ENCODE measurements at places on chromosomes 11 and 22.

DNA sequence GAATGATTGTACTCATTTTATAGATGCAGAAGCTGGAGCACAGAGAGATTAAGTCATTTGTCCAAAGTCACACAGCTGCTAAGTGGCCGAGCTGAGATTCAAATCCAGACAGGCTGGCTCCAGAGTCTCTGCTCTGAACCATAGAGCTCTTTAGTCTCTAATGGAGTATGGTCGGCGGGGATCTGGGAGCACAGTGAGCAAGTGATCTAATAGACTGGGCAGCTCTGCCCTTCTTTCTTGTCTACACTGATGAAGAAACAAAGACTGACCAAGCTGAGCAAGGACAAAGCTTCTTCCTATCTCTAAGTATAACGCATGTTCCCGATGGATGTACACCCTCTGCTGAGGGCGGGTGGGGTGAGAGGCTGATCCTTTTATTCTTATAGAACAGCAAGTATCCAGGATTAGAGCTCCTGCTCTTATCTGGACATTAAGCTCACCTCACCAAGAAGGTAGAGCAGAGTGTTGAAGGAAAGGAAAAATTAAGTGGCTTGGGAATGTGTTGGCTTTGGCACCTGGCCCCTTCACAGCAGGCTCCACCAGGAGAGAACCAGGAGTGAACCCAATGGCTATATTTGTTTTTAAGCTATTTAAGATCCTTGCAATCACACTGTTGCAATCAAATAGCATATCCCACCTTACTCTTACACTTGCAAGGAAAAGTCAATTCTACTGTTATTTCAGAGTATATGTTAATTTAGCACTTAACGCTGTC, 68.7 kb downstream of the ETS1 start:
- DNase-seq: no peak

DNA sequence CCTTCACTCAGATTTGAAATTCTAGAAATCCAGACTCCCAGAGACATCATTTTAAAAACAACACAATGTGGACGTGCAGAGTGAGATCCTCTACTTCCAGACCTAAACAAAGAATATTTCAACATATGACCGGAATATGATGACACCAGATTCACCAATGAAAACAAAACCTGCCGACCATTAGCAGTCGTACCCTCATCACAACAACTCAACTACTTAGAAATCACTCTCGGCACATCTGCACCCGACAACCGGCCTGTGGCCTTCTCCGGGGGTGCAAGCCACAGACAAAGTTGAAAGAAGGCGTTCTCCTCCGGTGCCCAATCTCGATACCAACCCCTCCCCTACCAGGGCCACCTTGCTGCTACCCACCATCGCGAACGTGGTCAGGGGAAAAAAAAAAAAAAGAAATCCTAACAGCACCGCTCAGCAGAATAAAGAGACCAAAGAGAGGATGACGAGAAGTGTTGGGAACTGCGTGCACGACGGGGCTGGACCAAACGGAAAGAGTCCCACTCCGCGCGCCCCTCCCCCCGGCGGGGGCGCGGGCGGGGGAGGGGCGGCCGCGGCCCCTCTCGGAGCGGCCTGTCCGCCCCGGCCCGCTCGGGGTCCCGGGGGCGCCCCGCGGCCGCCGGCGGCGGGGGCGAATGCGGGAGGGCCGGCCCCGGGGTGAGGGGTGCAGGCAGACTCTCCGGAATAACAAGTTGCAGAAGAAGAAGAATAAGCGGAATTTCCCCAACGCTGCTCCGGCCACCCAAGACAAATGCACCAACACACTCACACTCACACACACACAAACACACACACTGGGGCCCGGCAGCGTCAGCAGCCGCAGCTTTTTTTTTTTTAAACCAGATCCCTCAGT, 1.7 kb downstream of the PHF21A start:
- peak; percentile 57 for DNase-seq

GRCh38 chr11:109425554-109425953, 3.6 kb downstream of the C11orf87 start:
- DNase-seq: no peak

DNA sequence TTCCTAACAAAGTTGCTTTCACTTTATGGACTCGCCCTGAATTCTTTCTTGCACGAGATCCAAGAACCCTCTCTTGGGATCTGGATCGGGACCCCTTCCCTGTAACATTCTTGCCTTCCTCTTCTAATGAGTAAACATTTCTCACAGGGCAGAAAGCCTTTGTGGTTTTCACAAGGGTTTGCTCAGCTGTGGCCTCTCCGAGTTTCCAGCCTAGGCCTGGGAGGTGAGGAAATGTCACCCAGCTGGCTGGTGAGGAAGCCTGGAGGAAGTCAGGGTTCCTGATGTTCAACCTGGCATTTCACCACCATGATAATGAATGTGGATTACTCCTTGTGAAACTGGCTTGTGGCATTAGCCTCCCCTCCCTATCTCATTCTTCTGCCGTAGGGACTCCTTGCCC, 224.9 kb downstream of the DSCAML1 start:
- no peak for DNase-seq

DNA sequence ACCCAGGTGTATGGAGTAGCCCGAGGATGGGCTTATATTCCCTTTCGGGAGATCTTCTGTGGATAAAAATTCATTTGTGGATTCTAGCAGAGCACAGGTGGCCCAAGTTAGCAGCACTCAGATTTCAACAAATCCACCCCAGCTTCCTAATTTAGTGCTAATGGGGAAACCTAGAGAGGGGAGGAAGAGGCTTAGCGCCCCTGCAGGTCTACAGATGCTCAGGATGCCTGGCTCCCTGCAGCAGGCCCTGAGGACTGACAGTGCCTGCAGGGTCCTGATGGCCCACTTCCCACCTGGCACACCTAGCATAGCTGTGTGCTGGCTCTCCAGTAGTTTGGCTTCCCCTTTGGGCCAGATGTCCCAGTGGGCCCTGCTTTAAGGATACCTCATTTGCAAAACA, 6.5 kb downstream of the DGAT2 start:
- no peak for DNase-seq

DNA sequence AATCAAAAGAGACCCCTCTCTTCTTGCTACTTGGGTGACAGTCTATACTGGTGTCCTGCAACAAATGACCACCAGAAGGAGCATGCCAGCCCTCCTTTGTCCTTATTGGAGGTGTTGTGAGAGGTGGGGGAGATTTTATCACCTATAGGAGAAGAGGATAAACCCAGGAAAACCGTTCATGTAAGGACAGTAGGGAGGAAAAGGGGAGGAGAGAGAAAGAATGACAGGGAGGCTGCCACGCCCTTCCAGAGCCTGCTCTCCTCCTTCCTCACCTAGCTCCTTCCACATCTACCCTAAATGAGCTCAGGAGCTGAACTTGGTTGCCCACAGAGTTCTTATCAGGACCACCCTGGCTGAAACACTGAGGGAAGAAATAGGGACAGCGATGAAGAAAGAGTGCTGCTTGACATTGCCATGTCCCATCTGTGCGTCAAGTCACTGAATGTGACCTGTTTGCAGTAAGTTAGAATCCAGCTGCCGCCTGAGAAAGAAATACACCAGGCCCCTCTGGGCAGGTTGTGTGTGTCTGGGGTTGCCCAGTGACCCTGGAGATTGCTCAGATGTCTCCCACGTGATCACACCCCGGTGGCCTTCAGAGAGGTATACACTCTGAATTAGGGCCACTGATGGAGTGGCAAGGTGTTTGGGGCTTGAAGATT, 40.4 kb upstream of the ETS1 start:
- no peak for DNase-seq

GRCh38 chr11:85697747-85698146, 11.8 kb upstream of the CCDC89 start:
- DNase-seq: no peak

GRCh38 chr11:115300660-115301428, 203.4 kb downstream of the CADM1 start:
- DNase-seq: no peak

GRCh38 chr11:7964873-7965272, 374 bp downstream of the NLRP10 start:
- DNase-seq: no peak

- no peak for DNase-seq
These were observed 29.2 kb downstream of the MTMR3 start for GRCh38 chr22:29912141-29912540.

DNA sequence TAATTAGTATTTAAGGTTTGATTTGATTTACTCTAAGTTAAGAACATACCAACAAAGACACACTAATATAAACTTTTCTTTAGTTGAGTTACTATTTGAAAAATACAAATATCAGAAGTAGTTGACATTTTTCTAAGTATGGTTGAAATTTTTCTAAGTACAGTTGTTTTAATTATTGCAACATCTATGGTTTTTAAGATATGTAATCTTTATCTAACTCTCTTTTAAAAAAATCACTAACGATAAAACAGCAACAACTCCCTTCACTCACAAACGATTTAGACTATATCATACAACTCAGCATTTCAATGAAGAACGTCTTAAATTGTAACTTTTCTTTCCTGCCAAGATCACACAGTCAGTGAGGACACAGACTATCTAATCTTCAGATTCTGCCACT, 2.0 kb downstream of the C2CD3 start:
- no peak for DNase-seq

- DNase-seq: peak; percentile 72
These were observed 7.5 kb downstream of the TCF20 start for GRCh38 chr22:42262964-42263363.

- DNase-seq: peak; percentile 50
These were observed 3.4 kb downstream of the IRF7 start for GRCh38 chr11:612201-612960.

DNA sequence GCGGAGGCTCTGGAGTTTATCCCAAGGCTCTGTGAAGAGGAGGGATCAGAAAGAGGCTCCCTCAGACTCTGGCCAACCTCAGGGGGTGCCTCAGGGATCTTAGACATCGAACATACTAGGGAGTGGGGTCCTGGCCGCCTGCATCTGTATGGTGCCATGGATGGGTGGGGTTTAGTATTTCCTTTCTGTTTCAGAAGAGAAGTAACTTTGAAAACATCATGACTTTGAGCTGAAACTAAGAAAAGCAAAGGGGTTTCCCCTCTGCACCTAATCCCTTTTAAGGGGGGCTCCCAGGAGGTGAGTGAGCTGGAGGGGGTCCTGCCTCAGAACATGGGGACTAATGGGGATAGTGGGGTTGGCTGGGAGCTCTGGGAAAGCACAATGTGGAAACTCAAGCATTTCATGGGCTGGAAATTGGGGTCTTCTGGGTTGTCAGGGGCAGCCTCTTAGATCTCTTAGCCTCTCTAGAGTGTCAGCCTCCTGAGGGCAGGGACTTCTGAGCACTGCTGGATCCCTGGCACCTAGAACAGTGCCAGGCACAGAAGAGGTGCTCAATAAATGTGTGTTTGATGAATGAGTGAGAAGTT, 11.8 kb upstream of the SSTR3 start:
- no peak for DNase-seq

DNA sequence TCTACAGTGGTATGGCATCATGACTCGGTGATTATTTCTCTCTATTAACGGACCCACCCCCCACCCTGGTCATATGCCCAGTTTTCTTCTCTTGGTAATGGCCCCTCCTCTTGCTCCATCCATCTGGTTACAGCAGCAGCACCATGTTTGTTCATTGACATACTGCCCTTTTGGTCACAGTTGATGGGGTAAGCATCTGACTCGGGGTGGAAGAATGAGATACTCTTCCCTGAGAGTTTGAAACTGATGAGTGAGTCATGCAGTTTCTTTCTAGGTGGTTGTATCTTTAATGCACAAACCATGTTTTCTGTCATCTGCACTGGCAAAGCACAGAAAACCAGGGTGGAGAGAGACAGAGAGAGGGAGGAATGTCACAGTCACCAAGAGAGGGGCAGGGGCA, 126.0 kb downstream of the SYN3 start:
- no peak for DNase-seq

DNA sequence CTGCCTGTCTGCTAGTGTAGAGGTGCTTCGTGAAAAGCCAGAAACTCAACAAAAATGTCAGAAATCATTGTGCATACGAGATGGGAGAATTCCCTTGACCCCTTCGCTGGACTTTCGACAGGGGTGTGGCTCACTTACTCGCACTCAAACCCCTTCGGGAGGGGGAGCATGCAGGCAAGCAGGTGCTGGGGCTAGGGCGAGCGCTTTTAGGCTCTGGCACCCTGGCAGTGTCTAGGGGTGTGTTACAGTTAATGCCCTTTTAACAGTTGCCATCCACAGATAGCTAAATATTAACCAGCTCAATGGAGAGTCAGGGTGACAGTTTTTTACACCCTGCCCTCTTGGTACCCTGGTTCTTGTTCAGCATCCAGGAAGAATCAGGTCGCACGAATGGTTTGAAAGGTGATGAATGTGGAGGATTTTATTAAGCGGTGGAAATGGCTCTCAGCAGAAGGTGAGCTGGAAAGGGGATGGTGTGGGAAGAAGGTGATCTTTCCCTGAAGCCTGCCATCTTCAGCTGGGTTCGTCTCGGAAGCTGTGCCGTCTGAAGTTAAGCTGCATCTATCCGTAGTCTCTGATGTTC, 59.6 kb upstream of the SHANK2 start:
- DNase-seq: no peak

DNA sequence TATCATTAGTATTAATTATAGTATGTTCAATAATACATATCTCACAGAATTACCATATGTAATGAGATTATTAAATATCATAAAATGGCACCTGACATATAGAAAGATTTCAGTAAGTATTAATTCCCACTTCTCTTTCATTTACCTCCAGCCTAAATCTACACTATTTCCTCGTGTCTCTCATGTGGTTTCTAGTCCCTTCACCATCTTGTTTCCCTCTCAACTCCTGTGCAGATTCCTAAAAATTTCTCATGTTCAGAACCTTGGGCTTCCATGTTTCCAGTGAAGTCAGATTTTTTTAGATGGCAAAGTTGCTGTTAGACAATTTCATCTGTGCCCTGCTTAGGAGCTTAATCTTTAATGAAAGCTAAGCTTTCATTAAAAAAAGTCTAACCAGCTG, 14.1 kb upstream of the HBE1 start:
- DNase-seq: peak; percentile 52

DNA sequence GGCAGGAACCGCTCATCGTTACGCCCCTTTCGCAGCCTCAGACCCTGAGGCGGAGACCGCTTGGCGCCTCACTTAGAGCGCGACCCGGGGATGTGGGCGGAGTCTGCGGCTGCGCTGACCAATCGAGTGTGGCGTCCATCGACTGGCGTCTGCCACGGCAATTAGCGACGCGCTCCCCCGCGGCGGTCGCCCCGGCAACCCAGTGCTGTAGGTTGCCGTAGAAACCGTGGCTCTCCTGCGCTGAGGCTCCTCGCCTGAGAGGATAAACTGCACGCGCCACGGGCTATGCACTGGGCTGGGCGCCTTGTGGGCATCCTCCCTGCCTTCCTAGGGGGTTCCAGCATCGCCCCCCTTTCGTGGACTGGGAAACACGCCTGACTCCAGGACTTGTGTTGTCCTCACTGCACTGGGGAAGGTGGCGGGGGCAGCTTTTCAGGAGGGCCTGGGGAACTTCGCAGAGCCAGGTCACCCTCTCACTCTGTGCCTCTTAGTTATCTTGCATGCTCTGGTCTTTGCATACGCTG, 701 bp upstream of the P2RX6 start:
- peak; percentile 91 for DNase-seq
